ENCODE measurements at places on chromosomes 16 and 17.

DNA sequence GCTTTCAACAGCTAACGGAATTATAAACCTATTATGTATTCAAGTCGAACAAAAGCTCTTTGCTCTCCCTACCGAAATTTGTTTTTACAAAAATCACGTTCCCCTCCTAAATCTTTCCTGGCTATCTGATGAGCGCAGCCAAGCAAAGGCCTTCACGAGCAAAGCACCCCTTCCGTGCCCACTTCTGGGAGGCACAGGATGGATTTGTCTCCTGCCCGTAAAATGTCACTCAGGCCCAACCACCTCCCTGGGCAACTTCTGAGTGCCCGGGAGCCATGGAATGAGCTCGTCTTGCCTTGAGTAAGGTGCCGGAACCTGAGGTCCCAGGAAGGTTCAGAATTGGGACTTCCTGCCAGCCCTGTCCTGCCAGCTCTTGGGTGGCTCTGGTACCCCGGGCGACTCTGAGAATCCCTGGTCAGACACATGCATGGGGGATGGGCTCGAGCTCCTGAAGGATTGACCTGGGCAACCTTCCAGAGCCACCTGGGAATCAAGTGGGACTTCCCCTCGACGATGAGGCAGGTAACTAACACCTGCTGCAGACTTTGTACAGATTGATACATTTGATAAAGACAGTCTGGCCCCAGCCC is 19.8 kb downstream of the SLC7A5 start:
- no peak for DNase-seq

DNA sequence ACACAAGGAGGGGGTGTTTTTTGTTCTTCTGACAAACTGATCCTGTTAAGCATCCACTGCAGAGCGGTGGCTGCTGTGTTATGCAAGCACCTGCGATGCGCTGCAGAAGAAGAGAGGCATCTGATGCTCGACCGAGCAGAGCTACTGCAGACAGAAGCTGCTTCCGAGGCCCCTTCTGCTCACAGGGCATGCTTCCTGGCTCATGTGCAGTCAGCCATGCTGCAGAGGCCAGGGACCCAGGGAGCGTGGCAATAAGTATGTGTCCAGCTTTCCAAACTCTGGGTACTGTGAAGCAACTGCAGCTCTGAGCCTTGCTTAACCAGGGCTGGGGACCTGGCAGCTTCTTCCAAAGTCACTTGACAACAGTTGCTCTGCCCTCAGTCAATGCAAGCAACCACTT is 448.6 kb upstream of the RBFOX1 start:
- DNase-seq: no peak

GRCh38 chr17:21140911-21141310 is 14.1 kb downstream of the DHRS7B start:
- no peak for DNase-seq

DNA sequence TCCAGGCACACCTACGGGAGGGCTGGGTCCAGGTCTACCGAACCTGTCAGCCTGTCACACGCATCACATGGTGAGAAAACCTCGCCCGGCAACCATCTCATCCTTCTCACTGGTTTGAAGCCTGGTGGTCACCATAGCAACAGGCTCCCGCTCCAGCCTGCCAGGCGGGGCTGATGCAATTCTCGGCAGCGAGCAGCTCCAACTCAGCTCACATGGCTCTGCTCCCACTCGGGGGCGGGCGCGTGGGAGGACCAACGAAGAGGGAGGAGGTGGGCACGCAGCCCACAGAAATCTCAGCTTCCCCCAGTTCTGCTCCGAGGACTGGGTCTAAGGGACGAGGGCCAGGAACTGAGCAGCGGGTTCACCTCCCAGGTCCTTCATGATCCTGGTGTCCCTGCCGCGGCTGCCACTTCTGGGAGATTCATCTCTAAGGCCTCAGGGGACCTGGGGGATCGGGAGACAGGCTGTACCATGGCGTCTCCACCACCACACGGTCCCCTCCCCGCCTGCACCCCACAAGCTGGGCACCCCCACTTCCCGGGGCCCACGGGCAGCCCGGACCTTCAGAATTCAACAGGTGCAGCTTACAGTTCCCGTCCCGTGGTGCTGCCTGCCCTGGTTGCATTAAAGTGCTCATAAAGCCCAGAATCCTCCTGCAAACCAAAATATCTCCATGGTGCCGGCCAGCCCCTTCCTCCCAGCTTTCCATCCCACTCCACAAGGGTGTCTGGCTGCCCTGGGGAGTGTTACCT is 25.8 kb downstream of the ABR start:
- DNase-seq: no peak

- no peak for DNase-seq
Observed at GRCh38 chr17:43588121-43588520, 42.0 kb upstream of the ETV4 start.

DNA sequence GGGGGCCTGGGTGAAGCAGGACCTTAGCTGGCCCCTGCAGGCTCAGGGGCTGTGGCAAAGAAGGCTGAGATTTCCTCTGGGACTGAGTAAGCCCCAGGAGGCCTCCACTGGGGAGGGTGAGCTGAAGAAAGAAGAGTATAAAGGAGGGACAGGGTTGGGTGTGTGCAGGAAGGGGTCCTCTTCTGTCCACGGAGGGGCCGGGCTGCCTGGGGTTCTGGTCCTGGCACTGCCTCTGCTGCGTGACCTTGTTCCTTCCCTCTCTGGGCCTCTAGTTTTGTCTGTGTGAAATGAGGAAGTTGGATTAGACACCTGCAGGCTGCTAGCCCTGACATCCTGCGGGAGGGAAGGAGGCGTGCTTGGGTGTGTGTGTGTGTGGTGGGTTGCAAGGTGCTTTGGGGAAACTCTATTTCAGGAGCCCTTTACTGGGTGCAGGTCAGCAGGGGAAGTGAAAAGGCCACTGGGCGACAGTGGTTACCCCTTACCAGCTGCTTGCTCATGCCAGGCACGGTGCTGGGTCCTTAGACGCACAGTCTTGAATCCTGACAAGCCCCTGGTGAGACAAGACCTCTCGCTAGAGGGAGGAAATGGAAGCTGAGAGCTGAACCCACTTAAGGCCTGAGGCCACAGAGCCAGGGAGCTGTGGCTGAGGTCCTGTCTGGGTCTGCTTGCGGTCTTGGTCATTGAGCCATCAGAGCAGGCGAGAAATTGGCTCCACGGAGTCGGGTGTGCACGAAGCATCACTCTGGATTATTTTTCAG is 60.7 kb downstream of the OR1D5 start:
- DNase-seq: no peak

GRCh38 chr17:35213412-35213940 is 19.3 kb upstream of the SLC35G3 start:
- no peak for DNase-seq

DNA sequence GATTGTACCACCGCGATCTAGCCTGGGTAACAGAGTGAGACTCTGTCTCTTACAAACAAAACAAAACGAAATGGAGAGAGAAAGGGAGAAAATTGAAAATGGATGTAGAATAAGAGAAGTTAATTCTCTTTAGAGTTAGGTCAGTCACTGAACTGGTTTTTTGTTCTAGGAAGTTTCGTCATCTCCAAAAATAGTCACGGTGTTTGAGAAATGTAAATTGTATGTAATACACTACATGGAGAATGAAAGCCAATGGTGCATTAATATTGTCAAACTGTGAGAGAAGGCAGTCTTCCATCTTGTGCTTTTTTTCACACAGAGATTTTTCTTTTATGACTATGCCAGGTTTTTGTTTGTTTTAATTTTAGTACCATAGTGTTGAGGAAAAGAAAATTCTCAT is 145.9 kb downstream of the BCAS3 start:
- no peak for DNase-seq

- no peak for DNase-seq
Observed at GRCh38 chr17:65359016-65359415, 202.4 kb downstream of the AXIN2 start.

- DNase-seq: no peak
Observed at GRCh38 chr17:8360751-8361150, 15.8 kb downstream of the KRABD2 start.

- DNase-seq: no peak
Observed at GRCh38 chr17:43856141-43856540, 9.2 kb downstream of the CD300LG start.

DNA sequence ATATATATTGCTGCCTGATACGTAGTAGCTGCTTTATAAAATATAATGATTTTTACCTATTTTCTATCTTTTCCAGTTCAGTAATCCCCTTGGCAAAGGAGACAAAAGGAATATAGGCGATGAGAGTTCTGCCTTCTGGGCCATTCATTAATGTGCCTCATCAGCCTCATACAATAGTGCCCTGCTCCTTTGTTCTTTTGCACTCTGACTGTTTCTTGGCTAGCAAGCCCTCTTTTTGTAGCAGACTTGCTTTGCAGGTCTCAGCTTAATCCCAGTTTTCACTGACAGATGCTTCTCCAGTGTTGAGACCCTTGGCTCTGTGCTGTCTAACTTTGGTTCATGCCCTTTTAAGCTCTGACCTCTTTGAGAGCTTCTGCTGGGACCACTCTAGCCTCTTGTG is 10.4 kb downstream of the HSD17B2 start:
- no peak for DNase-seq

DNA sequence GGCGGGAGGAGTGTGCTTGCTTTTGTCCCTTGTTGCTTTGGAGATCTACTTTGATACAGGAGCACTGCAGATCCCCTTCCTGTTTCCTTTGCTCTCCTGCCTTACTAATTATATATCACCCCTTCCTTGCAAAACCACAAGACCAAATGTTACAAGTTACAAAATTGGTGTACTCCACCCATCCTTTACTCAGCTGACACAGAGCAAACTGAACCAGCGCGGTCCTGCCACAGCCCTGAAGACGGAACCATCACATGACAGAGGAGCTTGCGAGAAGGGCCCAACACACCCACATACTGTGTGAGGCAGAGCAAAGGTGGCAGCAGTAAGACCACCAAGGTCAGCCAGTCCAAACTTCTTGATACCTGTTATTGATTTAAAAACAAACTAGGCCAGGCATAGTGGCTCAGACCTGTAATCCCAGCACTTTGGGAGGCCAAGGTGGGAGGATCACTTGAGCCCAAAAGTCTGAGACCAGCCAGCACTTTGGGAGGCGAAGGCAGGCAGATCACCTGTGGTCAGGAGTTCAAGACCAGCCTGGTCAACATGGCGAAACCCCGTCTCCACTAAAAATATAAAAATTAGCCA is 33.2 kb downstream of the CYTH1 start:
- peak; percentile 70 for DNase-seq

GRCh38 chr17:29283961-29284360 is 10.0 kb downstream of the NUFIP2 start:
- DNase-seq: no peak

GRCh38 chr17:43927060-43927864 is 15.0 kb downstream of the PPY start:
- DNase-seq: no peak

DNA sequence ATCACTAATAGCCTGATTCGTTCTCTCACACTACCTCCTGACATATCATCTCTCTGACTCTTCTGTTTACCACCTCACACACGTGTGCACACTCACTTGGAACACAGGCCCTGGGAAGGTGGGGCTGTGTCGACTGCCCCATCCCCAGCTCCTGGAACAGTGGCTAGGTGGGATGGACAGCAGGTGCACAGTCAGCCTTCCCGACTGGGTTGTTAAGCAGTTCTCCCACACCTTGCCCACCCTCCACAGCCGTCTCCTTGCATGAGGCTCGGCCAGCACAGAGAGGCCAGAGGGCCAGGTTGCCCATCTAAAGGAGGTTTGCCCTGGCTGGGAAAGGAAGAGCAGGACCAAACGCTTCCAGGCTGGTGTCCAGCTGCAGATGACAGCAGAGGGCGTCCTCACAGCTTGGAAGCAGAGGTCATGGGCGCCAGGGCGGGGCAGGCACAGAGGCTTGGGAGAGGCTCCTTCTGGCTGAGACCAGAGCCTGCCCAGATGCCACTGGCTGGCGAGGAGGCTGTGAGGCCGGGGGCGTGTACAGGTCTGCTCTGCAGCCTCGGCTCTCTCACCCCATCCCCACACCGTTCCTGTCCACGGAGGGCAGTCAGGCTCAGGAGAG is 92.8 kb downstream of the AMFR start:
- DNase-seq: no peak

DNA sequence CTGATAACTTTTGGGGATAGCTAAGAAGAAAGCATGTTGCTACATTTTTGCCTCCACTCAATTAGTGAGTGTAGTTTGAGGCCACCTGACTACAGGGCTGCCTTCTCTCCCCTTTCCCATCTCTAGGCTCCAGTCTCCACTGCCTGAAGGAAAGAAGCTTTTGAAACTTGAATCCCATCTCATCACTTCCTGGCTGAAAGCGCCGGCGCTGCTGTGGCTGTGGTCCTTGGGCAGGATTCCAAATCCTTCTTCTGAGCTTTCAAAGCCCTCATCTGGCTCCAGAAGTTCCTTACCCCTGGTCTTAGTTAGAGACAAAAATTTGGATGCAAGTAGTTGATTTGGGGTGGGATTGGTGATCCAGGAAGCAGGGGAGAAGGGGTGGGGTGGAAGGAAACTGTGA is 119.4 kb downstream of the FOXL1 start:
- DNase-seq: no peak

- DNase-seq: peak; percentile 44
Observed at GRCh38 chr16:88681084-88681680, 5.1 kb downstream of the SNAI3 start.

DNA sequence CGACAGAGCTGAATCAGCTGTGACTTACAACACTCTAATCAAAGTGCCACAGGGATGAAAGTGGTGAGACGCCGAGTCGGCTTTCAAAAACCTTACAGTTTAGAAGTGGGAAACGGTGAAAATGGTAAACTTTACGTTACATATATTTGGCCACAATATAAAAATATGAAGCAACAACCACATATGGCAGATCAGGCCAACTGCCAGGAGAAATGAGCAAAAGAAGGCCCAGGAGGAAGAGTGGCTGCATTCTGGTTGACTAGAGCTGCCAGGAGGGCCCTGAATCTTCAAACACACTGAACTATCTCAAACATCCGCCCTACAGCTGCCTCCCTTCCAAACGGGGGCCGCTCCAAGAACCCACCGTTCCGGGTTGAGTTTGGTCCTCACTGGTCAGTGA is 56.3 kb downstream of the MRM3 start:
- no peak for DNase-seq

GRCh38 chr16:86929057-86929871 is 350.9 kb downstream of the FOXL1 start:
- no peak for DNase-seq
